ENCODE measurements at places on chromosomes 11 and 22.

DNA sequence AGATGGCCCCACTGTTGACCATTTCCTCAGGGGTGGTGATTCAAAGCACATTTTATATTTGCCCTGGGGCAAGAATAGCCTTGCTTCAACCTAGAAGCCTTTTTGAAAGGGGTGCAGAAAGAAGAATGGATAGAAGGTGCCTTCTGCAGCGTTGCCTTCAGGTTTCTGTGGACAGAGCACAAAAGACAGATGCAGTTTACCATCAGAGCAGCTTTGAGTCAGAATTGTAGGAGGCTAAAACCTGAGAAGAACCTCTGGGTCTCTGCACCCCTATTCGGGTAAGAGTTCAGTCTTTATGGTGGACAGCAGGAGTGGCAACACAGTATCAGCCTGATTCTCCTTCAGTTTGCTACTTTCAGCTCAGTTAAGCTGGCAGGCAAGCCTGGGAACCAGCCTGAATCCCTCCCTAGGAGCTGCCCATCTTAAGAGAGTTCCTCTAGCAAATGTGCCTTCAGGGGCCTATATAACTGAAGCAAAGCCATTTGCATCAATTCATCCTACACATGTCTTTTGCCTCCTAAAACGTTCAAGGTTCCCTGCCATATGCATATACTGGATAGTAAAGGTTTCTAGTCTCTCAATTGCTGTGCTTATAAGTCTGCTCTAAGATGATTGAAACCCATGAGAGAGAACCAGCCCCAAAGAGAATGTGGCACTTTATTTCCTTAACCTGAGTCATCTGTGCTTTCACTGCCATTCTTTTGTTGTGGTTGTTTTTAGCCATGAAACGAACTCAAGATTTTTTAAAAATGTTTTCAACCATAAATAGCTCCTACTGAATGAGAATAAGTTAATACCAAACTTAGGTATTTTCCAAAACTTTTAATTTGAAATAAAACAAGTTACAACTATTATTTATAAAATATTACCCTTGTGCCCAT, 123.0 kb downstream of the TRIM44 start:
- DNase-seq = peak; percentile 10

- no peak for DNase-seq
Measured at GRCh38 chr11:57842873-57843272, 81.3 kb downstream of the CTNND1 start.

- peak; percentile 58 for DNase-seq
Measured at GRCh38 chr11:2194877-2195755, 23.5 kb upstream of the TH start.

- DNase-seq = no peak
Measured at GRCh38 chr22:37459206-37459605, 27.0 kb downstream of the MFNG start.

- DNase-seq = no peak
Measured at GRCh38 chr22:49918911-49919881, 762 bp downstream of the CRELD2 start.

DNA sequence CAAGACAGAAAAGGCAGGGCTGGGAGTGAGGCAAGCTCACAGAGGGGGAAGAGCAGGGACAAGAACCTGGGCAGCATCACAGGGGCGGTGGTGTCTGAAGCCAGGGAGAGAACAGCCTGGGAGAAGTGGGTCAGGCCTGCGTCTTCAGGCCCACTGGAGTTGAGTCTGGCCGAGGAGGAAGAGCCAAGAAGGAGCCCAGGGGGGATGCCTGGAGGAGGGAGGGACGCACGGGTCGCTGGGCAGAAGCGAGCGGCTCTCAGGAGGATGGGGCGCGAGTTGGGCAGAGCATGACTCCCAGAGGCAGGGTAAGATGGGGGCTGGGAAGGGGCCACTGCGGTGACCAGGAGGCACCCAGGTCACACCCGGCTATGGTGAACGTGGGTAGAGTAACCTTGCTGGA, 18.5 kb downstream of the LRFN4 start:
- DNase-seq = no peak

DNA sequence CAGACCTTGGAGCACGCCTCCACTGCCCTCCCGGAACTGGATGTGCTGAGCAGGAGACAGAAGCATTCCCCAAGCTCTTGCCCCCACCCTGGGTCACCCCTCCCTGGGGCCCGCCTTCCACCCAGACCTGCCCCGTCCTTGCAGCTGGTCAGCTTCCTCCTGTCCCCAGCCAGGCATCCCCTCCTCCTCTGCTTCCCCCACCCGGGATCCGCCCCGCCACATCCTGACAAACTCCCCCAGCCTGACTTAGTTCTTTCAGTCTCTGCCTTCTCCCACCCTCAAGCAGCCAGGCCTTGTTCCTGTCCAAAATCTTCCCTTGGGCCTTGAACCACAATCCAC, 1.1 kb upstream of the PLXNB2 start:
- no peak for DNase-seq

GRCh38 chr22:48153726-48154125, 1391.3 kb downstream of the TBC1D22A start:
- no peak for DNase-seq

DNA sequence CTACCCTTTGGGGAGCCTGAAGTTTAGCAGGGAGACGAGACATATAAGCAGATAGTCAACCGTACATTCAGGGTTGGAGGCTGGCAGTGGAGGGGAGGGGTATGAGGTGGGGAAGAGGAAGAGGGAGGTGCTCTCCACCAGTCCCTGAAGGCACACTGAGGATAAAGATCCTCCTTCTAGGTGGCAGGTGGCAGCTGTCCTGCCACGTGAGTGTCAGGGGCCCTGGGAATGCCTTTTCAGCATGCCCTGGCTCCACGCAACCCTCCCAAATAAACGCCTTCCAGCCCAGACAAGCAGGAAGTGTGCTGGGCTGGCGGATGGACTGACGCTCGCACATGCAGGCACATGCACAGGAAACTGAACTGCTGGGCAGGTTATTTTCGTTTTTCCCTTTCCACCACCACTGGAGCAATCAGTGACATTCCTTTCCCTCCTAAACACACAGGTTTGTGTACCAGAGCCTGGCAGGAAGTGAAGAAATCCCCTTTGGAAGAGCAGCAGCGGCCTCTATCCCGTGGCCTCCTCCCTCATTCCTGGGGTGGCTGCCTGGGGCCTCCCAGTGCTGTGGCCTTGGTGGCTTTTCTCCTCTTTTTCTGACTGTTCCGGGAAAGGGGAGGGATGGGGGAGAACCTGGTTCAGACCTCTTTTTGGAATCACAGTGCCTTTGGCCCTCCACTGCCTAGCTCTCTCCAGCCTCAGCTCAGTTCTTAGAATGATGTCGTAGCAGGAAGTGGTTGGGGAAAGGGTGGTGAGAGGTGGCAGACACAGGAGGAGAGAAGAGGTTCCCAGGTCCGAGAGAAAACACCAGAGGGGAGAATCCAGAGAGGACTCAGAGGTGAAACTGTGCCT, 157.0 kb upstream of the TIMP3 start:
- peak; percentile 44 for DNase-seq

GRCh38 chr11:106091480-106092123, 14.1 kb downstream of the AASDHPPT start:
- DNase-seq = peak; percentile 62

DNA sequence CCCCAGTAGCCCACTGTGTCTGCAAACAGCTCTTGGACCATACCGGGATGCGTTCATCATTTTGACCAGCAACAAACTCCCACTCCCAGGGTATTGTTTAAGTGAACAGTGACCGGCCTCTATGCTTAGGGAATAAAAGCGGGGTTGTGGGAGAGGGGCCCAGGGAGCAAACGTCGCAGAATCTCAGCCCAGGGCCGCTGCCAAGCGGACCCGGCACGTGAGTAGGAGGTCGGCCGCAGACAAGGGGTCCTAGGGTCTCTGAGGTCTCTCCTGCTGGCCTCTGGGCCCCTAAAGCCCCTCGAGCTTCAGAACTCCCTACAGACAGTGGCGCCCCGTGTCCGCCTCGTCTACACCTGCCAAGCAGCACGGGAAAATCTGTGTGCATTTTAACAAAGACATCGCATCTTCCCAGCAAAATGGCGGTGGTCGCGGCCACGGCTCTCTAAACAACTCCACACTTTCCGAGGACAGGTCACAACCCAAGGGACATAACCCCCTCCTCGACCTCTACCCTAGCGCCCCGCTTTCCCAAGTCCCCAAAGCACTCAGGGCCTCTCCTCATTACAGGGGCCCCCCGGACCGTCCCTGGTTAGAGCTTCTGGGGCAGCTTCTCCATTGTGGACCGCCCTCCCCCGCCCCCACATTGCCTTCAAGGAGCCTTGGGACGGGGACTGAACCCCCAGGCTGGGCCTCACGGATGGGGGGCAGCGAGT, 3.9 kb upstream of the GCAT start:
- no peak for DNase-seq

GRCh38 chr11:35261197-35261596, 122.2 kb downstream of the CD44 start:
- no peak for DNase-seq

DNA sequence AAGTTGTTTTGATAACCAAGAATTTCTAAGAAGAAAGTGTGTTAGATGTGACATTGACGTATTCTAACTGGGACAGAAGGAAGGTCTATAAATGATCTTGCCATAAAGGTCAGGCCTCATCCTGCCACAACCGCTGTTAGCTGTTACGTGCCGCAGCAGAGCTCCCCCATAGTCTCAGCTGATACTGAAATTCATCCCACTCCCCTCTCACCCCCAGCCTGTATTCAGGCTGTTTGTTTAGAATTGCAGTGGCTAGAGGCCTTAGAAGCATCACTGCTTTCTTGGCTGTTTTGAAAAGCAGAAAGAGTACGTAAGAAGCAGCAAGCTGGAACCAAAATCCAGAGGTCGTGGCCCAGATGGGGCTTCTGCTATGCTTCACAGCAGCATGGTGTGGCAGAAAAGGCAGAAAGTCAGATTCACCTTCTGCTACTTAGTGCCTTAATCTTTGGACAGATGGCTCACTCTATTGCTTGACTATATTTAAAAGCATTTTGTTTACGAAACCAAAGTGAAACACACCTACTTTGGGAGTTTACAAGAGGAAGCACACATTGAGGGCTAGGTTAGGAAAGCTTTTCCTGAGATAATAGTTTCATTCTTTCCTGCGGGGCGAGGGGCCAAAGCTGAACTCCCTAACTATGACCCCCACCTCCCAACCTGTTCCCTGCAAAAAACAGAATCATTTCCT, 950 bp upstream of the LAYN start:
- peak; percentile 36 for DNase-seq

DNA sequence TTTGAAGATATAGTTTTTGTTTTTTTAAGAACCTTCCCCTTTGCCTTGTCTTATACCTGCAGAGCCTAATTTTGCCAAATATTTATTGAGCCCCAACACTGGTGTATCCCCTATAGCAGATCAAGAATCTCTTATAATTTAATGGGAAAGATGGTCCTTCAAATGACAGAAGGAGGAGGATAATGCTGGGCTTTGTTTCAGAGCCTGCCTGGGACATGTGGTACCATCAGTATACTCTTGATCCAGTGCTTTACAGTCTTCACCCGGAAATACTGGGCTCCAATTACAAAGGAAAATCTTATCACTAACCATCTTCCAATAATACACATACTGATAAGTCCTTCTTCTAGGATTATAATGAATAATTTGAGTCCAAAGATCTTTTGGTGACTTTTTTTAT, 84.7 kb downstream of the GAB2 start:
- no peak for DNase-seq

DNA sequence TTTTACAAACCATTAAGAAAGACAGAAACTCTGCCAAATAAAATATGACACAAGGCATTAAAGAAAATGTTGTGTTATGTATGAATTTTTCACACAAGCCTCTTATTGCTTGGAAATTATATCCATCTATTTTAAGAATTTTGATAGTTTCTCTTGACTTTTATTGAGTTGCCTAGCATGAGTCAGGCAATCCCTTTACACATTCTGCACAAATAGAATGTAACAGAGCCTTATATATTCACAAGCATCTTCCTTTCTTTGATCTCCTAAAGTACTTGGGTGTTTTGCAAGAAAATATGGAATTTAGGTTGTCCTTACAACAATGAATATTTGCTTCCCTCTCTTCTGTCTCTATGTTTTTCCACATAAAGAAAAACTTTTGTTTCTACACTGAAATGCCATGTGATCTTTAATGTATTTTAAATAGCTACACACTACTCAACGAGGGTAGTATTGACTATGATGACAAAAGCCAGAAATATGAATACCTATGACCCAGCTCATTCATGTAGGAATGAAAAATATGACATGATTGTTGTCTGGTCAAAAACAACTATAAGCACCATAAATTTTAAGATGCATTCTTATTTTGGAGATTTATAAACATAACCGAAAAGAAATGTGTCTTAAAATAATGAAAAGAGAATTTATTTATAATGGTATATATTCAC, 398.8 kb downstream of the GUCY1A2 start:
- no peak for DNase-seq

GRCh38 chr11:28289444-28289843, 181.3 kb downstream of the METTL15 start:
- DNase-seq = no peak

DNA sequence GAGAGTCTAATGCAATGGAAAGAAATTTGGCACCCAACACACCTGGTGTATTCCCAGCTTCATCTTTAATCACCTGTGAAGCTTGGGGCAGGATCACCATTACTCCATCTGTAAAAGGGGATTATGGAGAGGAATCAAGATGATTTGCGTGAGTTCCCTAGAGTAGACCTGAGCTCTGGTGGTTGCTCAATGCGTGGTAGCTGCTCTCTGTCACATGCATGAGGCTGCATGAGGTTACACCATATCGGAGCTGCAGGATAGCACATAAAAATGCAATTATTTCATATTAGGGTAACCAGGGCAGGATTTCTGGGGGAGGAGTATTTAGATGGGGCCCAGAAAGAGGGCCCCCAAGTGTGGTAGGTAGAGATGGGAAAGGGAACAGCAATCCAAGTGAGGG, 35.3 kb upstream of the CLMP start:
- no peak for DNase-seq

DNA sequence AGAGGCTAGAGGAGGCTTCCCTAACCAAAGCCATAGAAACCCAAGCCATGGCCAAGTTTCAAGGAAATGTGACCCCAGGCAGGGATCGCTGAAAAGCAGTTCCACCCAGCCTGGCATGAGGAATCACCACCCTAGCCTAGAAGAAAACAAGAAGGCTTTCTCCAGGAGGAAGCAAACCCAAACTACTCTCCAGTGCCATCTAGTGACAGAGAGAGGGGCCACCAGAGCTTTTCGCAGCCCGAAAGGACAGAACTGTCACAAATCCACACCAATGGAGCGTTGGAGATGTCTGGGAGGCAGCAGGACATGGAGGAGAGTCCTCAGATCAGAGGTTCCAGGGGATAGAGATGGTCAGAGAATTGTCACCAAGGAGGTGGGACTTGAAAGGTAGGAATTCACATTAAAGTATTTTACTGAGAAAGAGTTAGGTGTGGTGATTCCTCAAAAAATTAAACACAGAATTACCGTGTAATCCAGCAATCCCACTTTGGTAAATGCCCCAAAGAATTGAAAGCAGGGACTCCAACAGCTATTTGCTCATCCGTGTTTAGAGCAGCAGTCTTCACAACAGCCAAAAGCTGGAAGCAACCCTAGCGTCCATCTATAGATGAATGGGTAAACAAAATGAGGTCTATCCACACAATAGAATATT, 67.3 kb upstream of the NUP50 start:
- DNase-seq = peak; percentile 78

- DNase-seq = no peak
Measured at GRCh38 chr11:95714843-95715776, 74.5 kb downstream of the FAM76B start.
